C1 segment of cervical spinal cord (tissue), 14 donors: ENCODE measurements at places on chromosomes 6 and 20.
A peak's percentile ranks its signal among the peaks of the same experiment; 100 is the strongest.

DNA sequence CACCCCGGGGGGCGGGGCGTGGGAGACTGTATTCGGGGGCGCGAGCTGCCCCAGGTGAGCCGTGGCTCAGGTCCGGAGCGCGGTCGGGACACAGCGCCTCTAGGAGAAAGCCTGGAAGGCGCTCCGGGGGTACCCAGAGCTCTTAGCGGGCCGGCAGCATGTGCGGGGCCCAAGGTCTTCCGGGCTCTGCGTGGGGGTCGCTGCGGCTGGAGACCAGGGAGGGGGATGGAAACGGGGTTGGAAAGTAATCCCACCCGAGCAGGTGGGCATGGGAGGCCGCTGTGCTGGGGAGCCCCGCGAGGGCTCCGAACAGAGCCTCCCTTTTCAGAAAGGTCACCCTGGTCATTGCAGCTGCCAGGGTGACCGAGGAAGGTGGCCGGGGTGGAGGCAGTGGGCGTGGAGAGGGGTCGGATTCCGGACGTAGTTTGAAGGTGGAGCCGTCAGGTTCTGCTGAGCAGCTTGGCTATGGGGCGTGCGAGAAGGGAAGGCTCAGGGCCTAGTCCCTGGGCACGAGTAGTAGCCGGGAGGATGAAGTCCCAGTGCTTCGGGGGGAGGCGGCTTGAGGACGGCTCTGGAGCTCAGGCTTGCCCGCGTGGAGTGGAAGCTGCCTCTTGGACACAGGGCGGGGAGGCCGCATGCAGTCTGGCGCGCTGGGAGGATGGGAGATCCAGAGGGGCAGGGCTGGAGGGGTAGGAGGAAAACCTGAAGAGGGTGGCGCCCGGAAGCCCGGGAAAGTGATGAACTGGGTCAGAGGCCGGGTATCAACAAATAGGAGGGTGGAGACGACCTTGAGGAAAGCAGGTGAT, at the start of gene SIRT5:
TSS of gene SIRT5 (plus strand) at position 31 of the 806 bp plus-strand sequence. CDS start 9,510 bp downstream, outside the sequence.
- DNase-seq: peak; percentile 82

DNA sequence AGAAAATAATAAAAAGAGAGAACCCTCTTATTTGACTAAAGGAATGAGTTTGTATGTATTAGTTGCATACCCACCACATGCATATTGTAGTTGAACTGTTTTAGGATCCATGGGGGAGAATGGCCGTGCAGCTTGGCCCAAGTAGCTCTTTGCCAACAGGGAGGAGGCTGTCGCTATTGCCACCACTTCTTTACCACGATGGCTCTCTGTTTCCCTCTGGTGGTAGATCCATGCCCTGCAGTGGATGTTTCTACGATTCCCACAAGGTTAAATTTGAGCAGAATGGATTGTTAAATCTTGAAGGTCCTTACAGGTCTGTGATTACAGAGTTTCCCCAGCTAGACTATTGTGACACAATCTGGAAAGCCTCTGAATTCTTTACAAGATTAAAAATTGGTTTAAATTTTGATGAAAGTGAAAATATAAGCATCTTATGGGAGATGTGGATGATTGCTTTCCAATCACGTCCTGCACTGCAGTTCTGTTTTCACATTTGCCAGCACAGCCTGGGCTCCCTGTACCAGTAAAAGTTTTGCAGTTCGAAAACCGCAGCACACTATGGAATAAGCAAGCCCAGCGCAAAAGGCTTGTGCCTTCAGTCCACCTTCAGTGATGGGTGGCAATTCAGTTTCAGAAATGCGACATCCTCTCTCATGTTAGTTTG, 34.4 kb upstream of the FNDC1 start:
- peak; percentile 46 for DNase-seq

GRCh38 chr6:44920952-44921491, 407.1 kb upstream of the RUNX2 start:
- no peak for DNase-seq

- no peak for DNase-seq
Observed at GRCh38 chr20:42097741-42098140, 479.6 kb upstream of the CHD6 start.

DNA sequence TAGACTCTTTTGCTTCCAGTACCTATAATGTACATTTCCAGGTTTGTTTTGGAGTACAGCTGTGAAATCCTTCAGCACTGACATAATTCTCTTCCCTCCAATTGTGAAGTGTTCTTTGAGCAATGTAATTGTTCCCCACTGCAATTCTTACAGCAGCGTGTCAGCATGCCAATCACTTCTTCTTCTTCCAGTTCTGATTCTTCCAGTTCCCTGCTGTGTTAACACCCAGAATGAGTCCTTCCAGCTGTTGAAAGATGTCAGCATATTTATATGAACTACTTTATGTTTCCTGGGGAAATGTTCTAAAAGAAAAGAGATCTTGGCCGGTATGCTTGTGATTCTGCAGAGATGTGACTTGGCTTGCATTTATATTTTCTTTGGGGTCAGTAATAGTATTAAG, 213.9 kb downstream of the UNC5CL start:
- DNase-seq: no peak

- no peak for DNase-seq
Observed at GRCh38 chr20:47764154-47764733, 21.0 kb downstream of the SULF2 start.

DNA sequence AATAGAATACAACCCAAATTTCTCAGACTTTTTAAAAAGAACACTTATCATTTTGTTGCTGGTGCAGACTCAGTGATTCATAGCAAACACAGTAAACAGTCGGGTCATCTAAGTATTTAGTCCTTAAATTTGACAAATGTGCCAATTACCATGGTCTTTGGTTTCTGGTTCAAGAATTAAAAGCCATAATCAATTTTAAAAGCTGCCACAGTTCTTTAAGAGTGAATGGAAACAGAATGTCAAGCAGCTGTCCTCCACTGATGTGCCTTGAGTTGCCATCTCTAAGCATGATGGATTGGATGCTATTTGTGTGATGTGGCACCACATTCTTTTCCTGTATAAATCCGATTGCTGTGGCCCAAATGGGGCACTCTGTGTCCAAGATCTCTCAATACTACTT, 67.2 kb upstream of the MLIP start:
- no peak for DNase-seq

- DNase-seq: no peak
Observed at GRCh38 chr6:142870787-142871415, 74.1 kb downstream of the HIVEP2 start.

DNA sequence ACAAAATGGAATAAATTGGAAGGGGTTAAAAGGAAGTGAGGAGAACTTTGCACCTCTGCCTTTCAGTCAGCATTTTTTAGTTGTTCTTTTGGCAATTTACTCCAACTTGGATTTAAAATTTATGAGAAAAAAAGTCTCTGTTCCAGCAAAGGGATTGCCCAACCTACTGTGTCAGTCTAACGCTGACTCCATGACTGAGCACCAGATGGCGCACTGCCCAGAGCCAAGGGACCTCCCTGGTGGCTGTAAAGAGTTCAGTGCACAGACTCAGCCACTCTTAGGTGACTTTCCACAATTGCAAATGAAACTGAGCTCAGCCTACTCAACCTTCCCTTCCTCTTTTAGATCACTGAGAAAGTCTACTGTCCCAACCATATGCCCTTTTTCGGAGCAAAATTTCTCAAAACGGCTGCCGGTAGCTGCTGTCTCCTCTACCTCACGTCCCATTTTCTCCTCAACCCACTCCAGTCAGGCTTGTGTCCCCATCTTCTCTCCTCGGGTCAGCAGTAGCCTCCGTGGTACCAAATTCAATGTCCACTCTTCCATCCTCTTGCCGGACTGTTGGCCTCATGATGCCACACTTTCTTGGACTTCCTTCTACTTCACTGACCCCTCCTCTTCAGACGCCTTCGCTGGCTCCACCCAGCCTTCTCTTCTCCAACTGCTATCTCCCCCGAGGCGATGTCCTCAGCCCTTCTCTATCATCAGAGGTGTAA, 38.7 kb downstream of the GSTA2 start:
- no peak for DNase-seq

DNA sequence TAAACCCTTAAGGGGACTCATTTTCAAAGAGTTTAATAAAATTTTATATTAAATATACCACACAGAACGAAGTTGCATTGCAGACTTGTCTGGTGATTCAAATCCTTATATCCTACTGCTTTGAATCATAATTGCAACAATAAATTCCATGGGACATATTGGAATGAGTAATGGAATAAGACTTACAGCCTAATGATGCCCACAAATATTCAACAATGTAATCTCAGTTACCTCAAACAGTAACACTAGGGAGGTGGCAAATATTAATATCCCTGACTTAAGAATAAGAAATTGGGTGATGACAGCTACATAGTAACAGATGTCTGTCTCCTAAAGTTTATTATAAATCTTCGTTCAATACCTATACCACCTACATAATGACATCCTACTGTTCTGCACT, 52.6 kb downstream of the BMP5 start:
- no peak for DNase-seq

DNA sequence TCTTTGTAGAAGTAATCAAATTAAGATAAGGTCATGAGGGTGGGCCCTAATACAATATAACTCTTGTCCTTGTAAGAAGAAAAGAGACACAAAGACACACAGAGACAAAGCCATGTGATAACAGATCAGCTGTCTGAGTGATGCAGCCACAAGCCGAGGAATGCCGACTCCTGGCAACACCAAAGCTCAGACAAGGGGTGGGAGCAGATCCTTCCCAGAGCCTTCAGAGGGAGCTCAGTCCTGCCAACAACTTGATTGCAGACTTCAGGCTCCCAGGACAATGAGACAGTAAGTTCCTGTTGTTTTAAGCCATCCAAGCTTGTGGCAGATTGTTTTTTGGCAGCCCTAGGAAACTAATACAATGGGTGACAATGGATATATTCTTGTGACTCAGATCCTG, 325.0 kb upstream of the AGPAT4 start:
- DNase-seq: no peak

DNA sequence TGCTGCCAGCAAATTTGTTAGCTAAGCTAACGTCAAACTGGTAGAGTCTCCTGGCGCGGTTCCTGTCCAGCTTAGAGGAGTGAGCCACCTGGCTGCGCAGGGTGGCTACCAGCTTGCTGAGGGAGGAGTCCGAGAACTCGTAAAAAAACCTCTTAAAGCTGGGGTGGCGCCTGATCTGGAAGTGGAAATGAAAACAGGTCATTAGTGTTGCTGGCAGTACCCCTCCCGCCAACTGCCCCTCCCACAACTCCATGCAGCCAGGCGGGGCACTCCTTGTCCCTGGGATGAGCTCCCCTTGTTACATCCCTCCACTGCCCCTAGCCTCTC, 17.3 kb downstream of the BNIP5 start:
- DNase-seq: no peak

DNA sequence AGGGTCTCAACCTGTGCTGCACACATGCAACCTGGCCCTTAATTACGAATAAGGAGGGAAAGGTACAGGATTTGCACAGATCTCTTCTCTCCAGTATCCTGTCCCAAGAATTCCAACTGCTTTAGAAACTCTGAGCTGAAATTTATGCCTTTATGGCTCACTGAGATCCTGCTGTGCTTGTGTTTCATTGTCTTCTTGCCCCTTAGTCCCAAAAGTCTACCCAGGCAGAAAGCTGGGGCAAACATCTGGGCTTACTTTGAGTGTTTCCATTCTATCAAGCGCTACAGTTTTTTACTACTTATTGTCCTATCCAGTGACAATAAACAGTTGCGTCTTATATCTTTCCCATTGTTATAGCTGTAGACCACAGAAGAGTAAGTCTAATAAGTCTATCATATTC, 99.7 kb downstream of the LIN28B start:
- DNase-seq: no peak

DNA sequence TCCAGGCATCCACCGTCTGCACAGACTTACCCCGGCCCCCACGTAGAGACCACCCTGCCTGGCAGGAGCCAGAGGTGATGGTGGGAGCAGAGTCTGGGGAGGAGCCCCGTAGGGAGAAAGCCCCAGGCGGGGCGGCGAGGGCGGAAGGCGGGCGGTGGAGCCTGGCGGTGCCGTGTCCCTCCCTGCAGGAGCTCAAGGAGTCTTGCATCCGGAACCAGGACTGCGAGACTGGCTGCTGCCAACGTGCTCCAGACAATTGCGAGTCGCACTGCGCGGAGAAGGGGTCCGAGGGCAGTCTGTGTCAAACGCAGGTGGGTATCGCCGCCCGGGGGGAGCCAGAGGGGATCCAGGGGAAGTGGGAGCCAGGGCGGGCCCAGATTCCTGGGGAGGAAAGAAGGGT, 6.0 kb downstream of the CLPSL1 start:
- DNase-seq: no peak

GRCh38 chr6:156378853-156379252, 398.3 kb upstream of the ARID1B start:
- no peak for DNase-seq

DNA sequence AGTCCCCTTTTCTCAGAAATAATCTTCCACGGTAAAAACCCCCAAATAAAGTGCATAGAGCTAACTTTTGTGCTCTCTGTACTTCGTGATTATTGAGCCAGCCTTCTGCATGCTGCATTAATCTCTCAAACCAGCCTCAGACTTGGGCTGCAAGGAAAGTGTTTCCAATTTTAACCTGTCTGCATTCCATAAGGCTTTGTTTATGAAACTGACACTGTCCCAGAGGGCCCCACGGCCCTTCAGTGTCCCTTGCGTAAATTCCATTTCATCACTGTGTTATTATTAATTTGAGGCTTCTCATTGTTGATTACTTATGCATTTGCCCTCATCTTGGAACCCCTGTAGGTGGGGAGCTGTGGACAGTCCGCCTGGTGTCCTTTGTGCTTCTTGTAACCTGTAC, 15.6 kb upstream of the SNRPB2 start:
- no peak for DNase-seq

DNA sequence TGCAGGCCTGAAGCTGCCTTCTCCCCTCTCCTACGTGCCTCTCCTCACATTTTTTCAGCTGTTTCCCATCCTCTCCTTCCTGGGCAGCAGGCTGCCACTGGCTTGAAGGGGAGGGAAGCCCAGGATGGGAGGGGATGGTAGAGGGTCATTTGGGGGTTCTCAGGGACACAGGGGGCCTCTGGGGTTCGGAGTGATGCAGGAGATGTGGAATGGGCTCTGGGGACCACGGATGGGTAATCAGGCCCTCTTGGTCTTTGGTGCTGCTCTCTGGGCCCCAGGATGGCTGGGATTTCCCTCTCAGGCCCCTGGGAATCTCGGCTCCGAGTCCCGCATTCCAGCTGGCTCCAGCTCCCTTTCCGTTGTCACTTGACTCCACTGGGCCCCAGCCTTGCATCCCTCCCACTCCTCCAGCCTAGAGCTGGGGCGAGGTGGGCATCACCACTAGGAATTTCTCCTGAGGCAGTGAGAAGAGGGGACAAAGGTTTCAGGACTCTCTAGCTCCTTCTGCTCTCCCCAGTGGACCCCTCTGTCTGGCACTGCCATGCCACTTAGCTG, 2.0 kb upstream of the DDR1 start:
- DNase-seq: no peak

GRCh38 chr6:135002229-135002844, 52.3 kb downstream of the HBS1L start:
- no peak for DNase-seq

DNA sequence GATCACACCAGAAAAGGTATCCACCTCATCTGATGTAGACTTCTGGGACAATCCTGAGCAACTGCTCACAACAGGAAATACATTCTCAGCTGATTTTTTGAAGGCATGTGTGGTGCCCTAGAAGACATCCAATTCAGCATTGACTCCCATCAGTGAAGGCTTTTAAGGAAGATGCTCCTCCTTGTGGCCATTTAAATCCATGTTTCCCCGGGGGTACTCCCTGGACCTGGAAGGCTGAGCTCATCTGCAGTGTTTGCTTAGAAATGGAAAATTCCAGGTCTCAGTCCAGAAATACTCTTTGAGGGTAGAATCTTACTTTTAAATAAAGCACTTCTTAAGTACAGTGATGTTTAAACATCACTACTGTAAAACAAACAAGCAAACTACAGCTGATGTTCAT, 195.5 kb upstream of the PDE10A start:
- no peak for DNase-seq

- DNase-seq: no peak
Observed at GRCh38 chr20:49399329-49399728, 83.1 kb downstream of the KCNB1 start.

- DNase-seq: no peak
Observed at GRCh38 chr20:50188879-50189680, 1.6 kb upstream of the CEBPB start.
